Psoas muscle (tissue), 8 donors: ENCODE measurements at places on chromosomes 3 and 15.

- no peak for DNase-seq
Measured at GRCh38 chr3:128468791-128469527, 2.3 kb upstream of the DNAJB8 start.

DNA sequence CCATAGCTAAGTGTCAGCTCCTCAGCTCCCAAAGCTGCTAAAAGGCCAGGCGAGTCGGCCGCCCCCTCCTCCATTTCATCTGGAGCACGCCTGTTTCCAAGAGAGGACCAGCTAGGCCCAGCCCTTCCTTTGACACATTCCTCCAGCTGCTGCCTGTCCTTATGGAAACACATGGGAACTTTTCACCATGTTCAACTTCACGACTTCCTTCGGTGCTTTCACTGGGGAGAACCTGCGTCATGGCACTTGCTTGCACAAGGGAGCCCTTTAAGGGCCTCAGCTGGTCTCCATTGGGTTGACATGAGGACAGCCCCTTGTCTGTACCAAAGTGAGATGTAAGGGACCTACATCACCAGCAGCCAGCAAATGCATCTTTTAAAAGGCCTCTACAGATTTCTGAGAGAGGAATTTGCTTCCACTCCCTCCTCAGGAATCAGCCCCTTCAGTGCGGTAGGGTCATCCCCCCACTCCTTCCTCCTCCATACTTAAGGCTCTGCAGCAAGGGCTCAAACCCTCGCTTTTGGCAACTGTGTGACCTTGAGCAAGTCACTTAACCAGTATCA lies 2.1 kb downstream of the MAGI1 start:
- no peak for DNase-seq

DNA sequence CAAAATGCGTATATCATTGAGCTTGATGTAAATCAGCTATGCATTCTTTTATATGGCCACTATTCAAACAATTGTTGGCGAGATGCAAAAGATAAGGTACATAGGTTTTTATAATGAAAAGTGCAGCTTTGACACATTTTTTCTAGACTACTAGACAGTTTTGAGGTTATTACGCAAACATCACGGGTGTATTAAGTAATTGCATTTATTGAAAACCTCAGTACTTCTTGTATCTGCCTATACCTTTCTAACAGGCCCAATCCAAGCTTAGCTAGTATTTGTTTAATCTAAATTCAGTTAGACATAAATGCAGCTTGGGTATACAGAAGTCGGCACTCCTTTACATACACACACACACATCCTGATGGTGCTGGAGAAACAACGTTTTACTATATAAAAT lies 2.7 kb downstream of the SPESP1 start:
- DNase-seq = no peak

DNA sequence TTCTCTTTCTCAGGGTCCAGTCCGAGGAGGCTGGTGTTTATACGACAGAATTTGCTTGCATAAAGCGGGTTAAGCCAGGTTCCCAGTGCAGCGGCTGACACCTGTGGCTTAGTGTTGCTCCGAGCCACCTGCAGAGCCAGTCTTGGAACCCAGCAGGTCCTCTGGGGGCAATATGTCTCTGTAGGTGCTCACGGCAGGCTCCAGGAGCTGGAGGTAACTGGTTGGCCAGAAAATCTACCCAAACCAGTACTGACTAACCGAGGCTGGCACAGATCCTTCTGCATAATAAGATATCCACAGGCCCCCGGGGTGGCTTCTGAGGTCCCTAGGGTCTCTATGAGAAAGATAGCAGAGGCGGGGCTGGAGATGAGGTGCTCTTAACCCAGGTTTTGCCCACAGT lies 3.2 kb downstream of the MGLL start:
- no peak for DNase-seq

GRCh38 chr3:31302343-31302742 lies 230.4 kb upstream of the STT3B start:
- no peak for DNase-seq

DNA sequence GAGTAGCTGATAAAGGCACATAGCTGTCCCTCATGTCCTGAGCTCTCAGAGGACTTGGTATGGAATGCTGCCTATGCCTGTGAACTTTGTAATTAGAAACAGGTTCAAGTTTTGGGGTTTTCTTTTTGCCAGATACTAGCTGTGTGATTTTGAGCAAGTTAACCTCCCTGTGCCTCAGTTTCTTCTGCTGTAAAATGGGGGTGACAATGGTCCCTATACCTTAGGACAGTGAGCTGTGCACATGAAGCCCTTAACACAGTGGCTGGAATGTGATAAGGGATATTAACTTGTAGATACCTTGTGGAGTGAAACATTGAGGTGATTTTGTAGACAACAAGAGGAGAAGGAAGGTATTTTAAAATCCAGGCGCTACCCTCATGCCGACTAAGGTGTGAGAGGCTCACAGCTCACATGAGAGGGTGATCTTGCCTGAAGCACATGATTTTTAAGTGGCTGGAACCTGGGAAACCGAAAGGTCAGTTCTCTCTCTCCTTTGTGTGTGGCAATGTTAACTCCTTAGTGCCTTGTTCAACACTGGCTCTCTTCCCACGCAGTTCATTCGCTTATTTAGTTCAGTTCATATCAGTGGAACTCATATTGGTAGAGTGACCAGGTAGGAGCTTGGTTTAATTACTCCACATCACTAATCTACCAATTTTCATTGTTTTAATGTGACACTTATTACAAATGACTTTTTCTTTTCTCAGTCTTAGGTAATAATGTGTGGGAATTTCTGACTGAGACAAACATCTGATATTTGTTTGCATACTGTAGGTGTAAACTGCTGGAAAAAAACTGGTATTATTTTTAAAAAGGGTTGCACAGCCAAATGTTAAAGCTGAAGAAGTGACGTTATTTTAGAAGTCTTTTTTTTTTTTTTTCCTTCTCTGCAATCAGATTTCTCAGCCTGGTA lies 236.2 kb downstream of the ITPR1 start:
- no peak for DNase-seq

GRCh38 chr15:100980410-100981046 lies 61.4 kb downstream of the LRRK1 start:
- DNase-seq = no peak

- DNase-seq = no peak
Measured at GRCh38 chr3:14166877-14167603, 11.4 kb downstream of the XPC start.

DNA sequence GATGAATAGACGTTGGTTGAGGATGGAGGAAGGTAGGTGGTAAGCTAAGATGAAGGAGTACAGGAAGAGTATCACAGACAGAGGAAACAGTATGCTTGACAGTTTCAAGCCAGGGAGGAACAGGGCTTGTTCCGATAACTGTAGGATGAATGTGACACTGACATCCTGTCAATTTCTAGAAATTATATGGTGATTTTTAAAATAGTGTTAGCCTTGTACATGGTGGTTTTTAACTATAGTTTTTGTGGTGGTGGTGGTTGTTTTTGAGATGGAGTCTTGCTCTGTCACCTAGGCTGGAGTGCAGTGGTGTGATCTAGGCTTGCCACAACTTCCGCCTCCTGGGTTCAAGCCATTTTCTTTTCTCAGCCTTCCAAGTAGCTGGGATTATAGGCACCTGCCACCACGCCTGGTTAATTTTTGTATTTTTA lies 92.8 kb downstream of the FNDC3B start:
- no peak for DNase-seq

DNA sequence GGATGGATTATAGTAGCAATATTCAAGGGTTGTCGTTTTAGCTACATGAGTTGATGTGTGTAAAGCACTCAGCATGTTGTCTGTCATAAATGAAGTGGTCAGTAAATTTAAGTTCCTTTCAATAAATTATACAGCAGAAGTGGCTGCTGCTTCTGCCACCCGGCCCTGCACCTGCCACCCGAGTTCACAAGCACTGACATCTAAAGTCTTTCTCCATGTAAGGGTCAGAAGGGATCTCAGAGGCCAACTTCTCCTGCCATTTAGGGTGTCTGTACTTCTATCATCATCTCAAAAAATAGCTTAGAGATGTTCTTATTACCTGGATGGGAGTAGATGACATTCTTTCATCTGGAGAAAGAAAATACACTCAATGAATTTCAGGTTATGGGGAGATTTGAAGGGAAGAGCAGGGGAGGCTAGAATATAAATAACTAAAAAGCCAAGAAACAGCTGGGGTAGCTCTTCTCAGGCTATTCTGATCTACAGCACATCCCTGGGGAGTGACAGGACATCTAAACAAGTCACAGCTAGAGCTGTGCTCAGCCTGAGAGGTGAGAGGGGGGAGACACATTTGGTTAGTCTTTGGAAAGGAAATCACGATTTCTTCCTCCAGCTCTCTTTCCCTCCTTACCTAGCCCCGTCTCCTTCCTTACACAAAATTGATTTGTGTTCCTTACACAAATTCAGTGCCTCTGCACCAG lies 8.0 kb downstream of the GCSAM start:
- DNase-seq = no peak

DNA sequence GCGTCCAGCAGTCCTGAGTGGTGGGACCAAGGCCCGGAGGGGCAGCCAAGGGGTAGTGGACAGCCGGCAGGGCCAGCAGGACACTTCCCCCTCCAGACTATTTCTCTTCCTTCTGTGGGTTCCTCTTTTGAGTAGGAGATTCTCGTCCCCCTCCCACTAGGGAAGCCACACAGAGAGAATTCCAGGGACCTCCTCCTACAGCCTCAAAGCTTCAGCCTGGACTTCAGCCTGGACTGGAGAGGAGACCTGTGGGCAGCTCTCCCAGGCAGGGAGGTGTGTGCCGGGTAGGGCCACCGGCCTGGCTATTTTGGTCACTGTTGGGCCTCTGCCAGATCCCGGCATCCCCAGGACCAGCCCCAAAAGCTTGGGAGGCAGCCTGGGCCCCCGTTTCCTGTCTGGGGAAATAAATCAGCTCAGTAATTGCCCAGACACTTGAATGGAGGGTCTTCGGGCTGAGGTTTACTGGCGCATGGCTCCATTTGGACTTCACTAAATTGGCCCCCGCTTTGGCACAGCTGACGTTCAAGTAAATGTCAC lies 1.3 kb downstream of the SLC6A6 start:
- peak; percentile 70 for DNase-seq

DNA sequence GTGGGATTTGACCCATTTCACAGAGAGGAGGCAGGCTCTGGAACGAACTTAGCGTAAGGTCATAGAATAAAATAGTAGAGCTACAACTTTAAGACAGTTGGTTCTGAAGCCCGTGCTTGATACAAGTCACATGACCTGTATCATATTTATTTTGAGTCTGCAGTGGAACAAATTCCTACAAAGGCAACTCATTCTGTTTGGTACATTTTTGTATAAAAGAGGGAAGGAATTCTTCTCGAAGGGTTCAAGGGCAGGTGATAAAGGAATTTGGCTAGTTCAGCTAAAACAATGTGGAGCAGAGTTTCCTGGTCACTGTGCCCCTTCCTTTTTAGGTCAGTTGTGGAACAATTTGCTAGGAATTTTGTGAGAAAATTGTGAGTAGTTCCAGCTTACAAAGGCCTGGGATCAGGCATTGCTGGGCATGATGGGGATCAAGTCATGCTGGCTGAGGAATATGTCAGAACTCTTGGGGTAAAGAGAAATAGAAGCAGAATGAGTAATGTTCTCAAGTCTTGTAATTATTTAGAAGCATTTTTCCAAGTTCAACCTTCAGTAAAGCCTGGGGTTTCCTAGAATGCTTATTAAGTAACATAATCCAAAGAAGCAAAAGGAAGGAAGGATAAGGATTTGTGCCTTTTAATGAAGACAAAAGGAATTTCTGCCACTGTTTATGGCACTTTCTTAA lies 19.1 kb downstream of the USP3 start:
- no peak for DNase-seq

GRCh38 chr3:141530415-141530768 lies 43.6 kb downstream of the RASA2 start:
- DNase-seq = no peak

DNA sequence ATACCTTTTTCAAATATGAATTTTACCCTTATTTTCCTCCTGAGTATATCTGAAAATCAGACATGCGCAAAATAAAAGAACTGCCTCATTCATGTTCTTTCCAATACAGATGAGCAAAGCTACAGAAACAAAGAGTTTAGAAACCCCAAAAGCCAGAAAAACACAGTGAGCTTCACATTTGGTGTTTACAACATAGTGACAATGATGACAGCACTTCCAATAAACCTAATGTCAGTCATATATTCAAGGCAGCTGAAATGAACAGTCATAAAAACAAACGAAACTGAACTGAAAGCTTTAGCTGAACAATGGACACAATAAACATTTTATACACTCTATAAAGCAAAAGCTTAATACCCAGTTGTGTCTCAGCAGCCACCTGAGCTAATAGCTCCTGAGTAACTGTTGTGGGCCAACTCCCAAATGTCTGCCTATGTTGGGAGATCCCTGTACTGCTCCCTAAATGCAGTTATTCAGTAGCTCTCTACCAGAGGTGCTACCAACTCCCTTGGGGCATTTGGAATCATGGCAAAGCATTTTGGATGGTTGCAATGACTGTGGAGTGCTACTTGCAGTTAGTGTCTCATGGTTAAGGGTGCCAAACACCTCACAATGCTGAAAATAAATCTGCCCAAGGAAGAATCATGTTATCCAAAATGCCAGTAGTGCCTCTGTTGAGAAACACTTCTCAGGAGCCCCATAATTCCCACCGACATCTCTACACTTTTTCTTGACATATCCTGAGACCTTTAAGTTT lies 131.5 kb downstream of the TGFBR2 start:
- DNase-seq = no peak

DNA sequence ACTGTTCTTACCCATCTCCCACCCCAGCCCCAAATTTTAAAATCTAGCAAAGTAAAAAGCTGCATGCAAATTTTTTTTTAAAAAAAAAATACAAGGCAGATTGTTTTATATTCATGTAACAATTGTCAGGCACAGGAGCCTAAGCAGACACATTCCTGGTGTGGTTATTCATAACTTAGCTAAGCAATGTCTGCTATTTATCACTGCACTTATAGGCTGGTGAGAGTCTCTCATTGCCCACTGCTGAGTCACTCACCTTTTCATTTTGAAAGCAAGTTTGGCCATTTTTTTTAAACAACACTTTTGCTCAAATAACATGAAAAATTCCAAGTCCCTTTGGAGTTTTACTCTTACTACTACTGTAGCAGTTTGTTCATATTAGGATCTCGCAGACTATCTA lies 413.9 kb downstream of the RBMS3 start:
- no peak for DNase-seq
